ENCODE measurements at places on chromosomes 7 and 10.

DNA sequence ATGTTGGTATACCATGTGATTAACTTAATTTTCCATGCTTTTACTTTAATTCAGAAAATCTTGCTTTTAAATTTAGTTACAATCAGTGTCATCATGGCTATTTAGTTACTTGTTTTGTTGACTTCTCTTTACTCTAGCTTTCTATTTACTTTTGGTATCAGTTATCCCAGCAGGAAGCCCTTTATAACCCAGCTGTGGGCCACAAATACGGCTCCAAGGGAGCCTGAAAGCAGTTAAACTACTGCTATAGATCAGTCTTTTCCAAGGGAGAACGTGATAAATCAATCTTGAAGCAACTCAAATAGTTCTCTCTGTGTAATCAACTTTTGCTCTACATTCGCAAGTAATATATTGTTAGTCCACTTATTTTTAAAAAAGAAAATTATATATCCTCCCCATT is 287.4 kb downstream of the CACNA2D1 start:
- DNase-seq, result peak; percentile 96

GRCh38 chr10:84038035-84038434 is 101.3 kb upstream of the GHITM start:
- DNase-seq, result no peak

GRCh38 chr10:95440756-95441546 is 120.2 kb downstream of the SORBS1 start:
- no peak for DNase-seq

DNA sequence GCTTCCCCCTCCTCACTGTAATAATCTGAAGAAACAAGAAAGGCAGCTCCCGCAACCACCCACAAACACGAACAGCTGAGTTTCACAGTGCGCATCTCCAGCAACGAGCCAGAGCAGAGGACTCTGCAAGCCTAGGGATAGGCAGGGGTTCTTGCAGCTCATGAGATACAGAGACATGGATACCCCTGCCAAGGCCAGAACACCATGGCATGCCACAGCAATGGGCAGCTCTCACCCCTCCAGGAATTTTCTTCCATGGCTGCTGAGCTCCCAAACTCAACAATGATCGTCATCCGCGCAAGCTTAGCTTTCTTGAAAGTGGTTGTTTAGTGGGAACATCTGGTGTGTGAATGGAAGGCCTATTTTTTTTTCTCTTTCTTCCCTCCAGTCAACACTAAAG is 637.3 kb downstream of the SORCS3 start:
- no peak for DNase-seq

DNA sequence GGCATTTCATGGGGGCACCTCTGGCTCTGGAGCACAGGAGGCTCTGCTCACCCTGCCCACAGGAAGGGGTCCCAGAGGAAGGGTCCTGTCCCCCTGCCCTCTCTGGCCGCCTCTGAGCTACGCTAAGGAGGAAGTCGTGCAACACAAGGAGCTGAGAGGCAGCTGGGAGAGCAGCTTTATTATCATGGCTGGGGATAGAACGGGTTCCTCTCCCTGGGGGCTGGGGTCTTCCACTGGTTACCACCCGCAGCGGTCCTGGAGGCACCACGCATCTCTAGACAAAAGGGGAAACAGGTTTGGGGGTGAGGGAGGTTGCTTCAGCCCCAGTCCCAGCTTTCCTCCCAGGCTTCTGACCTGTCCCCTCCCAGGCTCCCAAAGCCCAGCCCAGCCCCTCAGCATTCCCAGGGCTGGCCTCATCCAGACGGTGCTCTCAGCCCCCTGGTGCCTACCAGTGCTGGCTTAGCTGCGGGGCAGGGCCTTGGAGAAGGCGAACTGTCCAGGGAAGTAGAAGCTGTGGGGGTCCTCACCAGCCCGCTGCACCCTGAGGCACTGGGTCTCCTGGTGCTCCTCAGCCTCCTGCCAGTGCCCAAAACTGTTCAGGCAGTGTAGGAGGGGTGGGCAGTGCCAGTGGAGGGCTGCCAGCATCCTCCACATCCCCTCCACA is 3.1 kb downstream of the RARRES2 start:
- no peak for DNase-seq

DNA sequence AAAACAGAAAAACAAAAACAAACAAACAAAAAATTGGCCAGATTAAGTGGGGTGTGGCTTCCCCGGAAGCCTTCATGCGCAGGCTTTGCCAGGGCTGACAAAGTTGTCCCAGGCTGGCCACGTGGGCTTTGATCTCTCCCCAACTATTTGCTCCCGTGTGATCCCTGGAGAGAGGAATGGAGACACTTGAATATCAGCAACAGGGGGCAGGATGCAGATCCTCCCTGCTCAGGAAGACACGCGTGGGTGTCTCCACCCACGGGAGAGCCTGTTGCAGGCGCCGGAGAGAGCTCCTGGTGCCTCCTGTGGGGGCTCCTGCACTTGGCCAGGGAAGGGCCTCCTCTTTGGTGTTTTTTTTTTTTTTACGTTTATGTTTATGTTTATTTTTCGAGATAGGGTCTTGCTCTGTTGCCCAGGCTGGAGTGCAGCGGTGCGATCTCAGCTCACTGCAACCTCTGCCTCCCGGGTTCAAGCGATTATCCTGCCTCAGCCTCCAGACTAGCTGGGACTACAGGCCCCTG is 19.0 kb downstream of the TRIM56 start:
- DNase-seq, result no peak

All from NCI-H1930 (cell line).